ENCODE measurements at places on chromosomes 16 and 17. TPM values are rescaled to one million over a fixed set of nuclear protein-coding genes. Genes with fewer than 3 reads are reported as not detected.

DNA sequence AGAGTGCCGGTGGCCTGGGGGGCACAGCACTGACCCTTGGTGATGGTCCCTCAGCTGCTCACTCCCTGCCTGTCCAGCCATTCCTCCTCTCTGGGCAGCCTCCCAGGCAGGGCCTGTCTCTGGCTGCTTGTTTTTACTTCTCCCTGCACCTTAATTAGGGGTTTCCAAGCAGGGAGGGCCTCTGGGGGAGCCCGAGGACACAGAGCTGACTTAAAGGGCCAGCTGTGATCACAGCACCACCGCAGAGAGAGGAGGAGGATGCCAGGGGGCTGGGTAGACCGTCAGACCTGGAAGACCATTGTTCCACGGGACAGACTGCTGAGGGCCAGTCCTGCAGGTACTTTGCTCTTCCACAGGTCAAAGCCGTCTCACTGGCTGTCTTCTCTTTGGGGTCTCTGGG is 1.2 kb upstream of the DPH1 start:
- no peak for DNase-seq

DNA sequence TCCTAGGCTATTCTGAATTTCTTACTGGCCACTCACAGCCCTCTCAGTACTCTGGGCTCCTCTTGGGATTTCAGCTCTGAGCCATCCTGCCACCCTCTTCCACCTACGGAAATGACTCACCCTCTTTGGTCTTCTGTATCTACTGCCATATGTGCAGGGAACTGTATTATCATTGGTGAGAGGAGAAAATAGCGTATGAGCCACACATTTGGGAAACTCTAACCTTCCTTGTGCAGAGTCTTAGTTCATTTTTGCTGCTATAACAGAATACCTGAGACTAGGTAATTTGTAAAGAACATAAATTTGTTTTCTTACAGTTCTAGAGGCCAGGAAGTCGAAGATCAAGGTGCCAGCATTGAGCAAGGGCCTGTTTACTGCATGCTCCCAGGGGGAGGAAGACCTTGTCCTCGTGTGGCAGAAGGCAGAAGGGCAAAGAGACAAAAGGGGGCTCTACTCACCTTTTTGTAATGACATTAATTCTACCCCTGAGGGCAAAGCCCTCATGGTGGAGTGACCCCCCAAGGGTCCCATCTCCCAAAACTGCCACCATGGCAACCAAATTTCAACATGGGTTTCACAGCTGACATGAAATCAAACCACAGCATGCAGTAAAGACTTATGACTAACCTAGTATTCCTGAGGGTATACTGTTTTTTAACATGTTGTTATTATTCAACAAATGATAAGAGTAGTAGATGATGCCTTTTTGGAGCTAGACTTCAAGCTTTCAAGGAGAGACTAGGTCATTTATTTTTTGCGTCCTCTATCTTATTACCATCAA is 191.8 kb downstream of the PRKCA start:
- no peak for DNase-seq

GRCh38 chr17:55037828-55038227 is 69.3 kb downstream of the STXBP4 start:
- no peak for DNase-seq

- no peak for DNase-seq
Measured at GRCh38 chr17:58586009-58586644, 71.7 kb upstream of the MTMR4 start.

DNA sequence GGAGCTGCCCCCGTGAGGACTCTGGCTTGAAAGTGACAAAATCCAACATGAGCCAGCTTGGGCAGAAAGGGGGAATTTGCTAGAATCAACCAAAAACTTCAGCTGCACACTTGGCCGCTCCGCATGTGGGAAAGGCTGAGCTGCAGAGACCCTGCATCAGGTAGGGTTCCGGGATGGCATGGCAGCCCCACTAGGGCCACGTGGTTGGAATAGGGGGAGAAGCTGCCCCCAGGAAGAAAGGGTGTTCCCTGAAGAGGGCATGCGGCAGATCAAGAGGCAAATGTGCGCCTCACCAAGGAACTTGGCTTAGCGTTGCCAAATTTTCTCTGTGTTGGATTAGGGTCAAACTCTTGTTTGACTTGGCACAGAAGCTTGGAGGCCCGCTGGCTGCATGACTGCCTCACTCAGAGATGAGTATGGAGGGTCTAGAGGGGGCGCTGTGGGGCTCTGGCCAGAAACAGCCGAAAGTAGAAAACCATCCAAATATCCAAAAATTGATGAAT is 29.2 kb upstream of the WFIKKN2 start:
- no peak for DNase-seq

DNA sequence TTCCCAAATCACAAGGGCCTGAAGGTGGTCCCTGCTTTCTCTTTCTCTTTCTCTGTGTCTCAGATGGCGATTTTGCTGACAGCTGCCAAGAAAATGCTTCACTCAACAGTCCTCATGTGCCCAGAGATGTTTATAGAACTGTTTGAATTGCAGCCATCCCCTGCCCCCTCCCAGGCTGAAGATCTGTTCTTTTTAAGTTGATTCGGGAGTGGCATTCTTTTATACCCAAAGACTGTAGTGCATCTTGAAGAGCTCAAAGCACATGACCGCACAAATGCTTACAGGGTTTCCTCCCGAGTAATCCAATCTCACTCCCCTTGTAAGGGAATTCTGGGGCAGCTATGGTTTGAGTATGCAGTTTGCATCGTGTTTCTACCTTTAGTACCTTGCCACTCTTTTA is 75.7 kb downstream of the SEC14L1 start:
- no peak for DNase-seq

GRCh38 chr17:75810216-75810615 is 25.6 kb downstream of the UNK start:
- no peak for DNase-seq

DNA sequence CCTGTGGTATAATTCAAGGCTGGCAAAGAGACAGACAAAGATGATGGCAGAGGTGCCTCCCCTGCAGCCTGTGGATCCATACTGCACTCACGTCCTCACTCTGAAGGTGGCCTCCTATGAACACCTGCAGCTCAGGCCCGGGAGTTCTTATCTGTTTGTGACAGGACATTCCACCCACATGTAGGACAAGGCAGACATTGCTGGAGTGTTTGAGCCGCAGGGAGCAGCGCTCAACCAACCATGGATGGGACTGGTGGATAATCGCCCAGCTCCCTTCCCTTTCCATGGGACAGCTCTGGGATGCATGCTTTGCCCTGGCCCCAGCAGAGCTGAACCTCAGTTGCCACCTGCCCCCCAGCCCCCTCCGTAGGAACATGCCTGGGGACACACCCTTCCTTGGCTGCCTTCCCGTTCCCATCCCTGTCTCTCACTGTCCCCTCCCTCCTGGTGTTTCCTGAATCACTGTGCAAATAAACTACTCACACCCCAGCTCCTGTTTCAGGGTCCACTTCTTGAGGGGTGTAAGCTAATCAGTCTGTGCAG is 22.2 kb downstream of the ITPRIPL2 start:
- DNase-seq: no peak

GRCh38 chr17:80555266-80555665 is 10.6 kb downstream of the RPTOR start:
- DNase-seq: no peak

DNA sequence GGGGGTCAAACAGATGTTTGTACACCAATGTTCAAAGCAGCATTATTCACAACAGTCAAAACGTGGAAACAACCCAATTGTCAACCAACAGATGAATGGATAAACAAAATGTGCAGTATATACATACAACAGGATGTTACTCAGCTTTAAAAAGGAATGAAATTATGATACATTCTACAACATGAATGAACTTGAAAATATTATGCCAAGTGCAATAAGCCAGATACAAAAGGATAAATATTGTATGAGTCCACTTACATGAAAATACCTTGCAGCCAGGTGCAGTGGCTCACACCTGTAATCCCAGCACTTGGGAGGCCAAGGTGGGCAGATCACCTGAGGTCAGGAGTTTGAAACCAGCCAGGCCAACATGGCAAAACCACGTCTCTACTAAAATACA is 39.9 kb downstream of the UBE2G1 start:
- DNase-seq: no peak

DNA sequence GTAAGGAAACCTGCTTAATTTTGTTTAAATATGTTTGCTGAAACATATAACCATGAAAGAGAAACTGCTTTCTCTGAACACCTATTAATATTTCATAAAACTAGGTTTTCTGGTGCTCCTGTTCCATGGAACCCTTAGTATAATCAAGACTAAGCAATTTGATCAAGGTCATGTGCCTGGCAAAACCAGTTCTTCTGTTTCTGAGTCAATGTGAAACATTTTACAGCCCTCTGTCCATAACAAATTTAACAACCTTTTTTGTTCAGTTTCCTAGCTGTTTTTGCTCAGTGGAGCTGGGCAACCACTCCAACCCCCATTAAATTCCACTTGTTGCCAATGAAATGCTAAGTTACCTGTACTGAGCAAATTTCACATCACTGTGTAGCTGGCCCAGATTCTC is 344.0 kb downstream of the CA10 start:
- no peak for DNase-seq

DNA sequence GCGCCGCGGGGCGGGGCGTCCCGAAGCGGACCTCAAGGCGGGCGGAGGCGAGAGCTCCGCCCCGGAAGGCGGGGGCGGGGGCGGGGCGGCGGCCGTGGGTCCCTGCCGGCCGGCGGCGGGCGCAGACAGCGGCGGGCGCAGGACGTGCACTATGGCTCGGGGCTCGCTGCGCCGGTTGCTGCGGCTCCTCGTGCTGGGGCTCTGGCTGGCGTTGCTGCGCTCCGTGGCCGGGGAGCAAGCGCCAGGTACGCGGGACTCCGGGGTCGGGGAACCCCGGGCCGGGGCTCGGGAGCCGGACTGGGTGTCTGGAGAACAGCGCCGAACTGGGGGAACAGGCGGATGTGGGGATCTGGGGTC is at the start of gene TNFRSF12A:
Gene TNFRSF12A, plus strand, starts transcription at position 122 of the 357 bp plus-strand sequence. Its CDS starts 30 bp downstream, at position 152.
- peak; percentile 71 for DNase-seq

DNA sequence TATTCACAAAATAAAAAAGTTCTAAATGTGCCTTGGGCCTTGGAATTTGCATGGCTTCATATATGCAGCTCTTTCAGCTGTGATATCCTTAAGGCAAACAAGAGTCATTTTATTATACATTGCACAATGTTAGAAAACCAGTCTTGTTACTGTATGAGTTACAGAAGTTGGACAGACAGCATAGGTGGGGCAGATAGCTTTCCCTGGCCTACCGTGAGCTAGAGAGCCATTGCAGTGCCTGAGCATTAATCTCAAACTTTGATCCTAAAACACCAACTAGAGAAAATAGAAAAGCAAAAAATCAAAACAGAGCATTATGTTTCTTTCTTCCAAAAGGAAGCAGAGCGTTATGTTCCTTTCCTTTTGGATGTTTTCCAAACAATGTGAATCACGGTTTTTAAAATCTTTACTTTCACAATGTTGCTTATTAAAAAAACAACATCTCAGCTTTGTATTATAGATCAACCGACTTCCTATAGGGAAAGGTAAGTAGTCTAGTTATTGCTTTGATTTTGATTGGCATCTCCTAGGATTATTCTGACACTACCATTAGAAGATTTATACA is 32.2 kb downstream of the ARHGAP44 start:
- DNase-seq: no peak

ADAP2 gene
- 3.3 TPM for polyA plus RNA-seq

CACNG1 gene
- polyA plus RNA-seq: 1.1 TPM

COPS3 gene
- polyA plus RNA-seq: 105 TPM

CMTM2 gene
- polyA plus RNA-seq: 0.32 TPM

CLDN9 gene
- polyA plus RNA-seq: 16.3 TPM

ABCA8 gene
- 6.1 TPM for polyA plus RNA-seq

POLR2C gene
- polyA plus RNA-seq: 108 TPM

GPR139 gene
- polyA plus RNA-seq: 0.41 TPM

USP6 gene
- 0.05 TPM for polyA plus RNA-seq

SLC47A1 gene
- polyA plus RNA-seq: 1.2 TPM

STX1B gene
- polyA plus RNA-seq: 38.2 TPM

CD19 gene
- polyA plus RNA-seq: not detected

USH1G gene
- not detected for polyA plus RNA-seq

Measured in brain (organoid and tissue), 16 donors.